ENCODE measurements at places on chromosomes 7 and 10.

DNA sequence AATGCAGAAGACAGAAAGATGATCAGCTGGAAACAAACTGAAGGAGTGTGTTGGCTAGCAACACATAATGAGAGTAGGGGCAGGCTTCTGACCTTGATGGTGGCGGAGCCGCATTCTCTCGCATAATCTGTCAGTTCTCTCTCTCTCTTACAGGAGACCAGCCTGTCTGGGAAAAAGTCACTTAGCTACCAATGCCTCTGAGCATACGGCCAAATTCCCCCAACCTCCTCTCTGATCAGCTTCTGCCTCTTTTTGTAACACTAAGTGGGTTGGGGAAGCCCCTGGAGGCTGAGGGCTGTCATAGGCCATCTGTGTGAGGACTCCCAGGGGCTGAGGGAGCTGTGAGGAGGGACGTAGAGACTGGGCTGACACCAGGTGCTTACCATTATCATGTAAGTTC, 104.6 kb downstream of the HIPK2 start:
- DNase-seq = no peak

- DNase-seq = no peak
Observed at GRCh38 chr10:121984463-121984862, 4.5 kb upstream of the TACC2 start.

GRCh38 chr10:10317151-10317550, 700.5 kb upstream of the CELF2 start:
- no peak for DNase-seq

DNA sequence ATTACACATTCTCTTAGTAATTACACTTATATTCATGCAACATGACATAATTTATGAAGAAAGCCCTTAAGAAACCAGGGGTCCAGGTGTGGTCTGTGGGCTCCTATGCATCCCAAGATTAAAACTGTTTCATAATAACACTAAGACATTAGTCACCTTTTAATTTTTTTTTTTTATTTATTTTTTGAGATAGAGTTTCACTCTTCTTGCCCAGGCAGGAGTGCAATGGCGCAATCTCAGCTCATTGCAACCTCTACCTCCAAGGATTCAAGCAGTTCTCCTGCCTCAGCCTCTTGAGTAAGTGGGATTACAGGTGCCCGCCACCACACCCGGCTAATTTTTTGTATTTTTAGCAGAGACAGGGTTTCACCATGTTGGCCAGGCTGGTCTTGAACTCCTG, 12.5 kb downstream of the GDI2 start:
- no peak for DNase-seq

DNA sequence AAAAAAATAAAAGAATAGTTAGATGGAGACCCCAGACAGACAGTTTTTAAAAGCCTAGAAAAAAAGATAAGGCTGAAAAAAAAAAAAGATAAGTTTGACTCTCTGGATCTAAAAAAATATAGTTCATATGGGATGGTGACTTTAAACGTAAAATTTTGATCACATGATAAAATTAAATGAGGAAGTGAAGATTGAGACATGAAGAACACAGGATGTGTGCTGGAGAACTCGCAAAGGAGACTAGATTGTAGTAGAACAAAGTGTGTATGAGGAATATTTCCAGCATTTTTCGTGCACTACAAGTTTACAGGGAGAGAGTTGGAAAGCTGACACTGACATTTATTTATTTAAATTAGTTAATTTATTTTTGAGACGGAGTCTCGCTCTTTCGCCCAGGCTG, 286.4 kb downstream of the PRPF18 start:
- DNase-seq = no peak

DNA sequence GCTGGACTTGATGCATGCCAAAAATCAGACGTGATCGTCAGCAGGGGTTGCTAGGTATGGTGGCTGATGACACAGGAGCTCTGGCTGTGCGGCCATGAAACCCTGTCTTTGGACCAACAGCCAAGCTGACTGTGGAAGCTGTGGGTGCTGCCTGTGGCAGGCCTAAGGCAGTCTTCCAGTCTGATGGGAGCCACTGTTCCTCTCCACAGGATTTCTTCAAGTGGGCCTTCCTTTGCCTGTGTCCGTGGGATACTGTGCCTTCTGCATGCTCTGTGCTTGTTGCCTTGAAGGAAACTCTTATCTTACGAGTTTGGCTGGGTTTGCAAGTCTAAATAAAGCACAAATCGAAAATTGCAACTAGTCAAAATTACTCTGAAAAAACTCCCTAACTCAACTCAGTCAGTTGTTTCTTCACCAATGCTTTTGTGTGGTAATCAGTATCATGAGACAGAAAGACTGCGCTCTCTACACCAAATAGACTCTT, 101.9 kb upstream of the PDLIM1 start:
- DNase-seq = no peak

Data from astrocyte of the cerebellum (primary cell).